NCI-H2029 (cell line): ENCODE measurements at places on chromosomes 16 and 17.
A peak's percentile ranks its signal among the peaks of the same experiment; 100 is the strongest.

- no peak for DNase-seq
Measured at GRCh38 chr17:78658281-78658785, 81.1 kb upstream of the DNAH17 start.

DNA sequence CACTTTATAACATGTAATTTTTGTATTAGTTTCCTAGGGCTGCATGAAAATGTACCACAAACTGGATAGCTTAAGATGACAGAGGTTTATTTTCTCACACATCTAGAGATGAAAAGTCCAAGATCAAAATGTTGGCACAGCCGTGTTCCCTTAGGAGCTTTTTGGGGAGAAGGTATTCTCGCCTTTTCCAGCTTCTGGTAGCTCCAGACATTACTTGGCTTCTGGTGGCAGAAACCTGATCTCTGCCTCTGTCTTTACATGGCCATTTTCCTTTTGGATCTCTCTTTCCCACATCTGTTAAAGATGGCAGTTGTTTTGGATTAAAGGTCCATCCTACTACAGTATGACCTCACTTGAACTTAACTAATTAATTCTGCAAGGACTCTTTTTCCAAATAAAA is 885.7 kb upstream of the CDH8 start:
- DNase-seq: no peak

DNA sequence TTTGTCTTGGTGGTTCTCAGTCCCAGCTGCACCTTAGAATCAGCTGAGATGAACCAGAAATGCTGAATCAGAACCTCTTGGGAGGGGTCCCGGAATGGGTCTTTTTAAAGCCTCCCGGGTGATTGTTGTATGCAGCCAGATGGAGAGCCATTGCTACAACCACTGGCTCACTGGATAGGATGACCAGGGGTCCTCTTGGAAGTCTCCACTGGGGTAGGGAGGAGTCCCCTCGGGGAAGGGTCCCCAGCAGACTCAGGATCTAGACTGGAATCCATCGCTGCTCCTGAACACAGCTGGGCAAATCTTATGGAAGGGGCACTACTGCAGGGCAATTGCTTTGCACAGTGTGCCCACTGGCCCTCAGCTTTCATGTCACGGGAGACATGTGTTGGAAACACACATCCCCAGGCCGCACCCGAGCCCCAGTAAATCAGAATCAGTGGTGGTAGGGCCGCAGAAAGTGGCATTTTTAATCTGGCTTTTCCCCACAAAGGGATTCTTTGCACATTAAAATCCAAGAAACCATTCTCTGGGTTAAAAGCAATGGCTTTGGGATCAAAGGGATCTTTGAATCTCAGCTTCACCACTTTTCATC is 117.3 kb downstream of the IRX5 start:
- DNase-seq: no peak

GRCh38 chr16:14400285-14400977 is 229.6 kb downstream of the PARN start:
- no peak for DNase-seq

GRCh38 chr17:48129981-48130380 is 22.4 kb downstream of the SNX11 start:
- DNase-seq: no peak

DNA sequence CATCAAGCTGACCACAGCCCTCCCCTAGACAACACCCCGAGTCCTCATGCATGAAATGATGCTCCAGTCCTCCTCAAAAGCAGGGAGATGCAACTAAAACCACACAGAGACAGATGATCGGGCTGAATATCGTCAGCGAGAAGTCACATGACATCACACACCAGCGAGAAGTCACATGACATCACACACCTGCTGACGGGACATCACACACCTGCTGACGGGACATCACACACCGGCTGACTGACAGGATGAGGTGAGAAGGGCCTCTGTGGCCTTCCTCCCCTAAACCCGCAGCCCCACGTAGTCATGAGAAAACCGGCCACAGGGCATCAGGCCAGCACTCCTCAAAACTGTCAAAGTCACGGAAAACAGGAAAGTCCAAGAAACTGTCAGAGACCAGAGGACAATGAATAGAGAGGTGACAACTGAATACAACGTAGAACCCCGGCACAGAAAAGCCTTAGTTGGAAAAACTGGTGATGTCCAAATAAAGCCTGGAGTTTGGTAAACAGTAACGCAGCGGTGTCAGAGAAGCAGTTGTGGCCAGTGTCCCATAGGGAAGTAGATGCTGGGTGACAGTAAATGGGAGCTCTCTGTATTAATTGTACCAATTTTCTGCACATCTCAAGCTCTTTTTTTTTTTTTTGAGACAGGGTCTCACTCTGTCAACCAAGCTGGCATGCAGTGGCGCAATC is 14.3 kb downstream of the LITAF start:
- no peak for DNase-seq

- DNase-seq: no peak
Measured at GRCh38 chr17:50268743-50269275, 5.5 kb upstream of the TMEM92 start.

DNA sequence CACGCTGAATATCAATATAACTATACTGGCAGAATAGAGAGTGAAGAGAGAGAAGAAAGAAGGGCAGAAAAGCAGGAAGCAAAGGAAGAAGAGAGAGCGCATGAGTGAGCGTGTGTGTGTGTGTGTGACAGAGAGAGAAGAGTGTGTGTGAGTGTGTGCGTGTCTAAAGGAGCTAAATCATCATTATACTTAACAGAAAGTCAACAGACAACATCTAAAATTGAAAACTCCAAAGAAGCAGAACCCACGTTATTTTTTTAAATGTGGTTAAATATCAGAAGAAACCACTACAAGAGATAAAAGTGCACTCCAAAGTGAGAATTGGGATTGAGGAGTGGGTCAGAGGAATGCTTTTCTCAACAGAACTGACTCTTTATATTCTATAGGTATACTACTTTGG is 77.2 kb downstream of the BRIP1 start:
- no peak for DNase-seq

DNA sequence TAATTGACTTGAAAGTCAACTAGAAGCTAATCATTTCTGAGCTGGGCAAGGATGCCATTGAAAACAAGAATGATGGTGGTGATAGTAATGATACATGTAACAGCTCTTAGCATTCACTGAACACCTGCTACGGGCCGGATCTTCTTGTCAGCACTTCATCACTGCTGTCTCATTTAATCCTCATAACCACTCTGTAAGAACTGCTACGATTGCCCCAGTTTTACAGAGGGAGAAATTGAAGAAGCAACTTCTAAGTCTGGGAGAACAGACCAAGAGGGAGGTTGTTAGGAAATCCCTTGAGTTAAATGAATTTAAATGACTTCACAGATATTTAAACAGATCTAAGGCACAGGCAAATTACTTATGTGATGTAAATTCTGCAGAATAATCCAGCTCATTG is 7.0 kb upstream of the GAN start:
- DNase-seq: no peak

DNA sequence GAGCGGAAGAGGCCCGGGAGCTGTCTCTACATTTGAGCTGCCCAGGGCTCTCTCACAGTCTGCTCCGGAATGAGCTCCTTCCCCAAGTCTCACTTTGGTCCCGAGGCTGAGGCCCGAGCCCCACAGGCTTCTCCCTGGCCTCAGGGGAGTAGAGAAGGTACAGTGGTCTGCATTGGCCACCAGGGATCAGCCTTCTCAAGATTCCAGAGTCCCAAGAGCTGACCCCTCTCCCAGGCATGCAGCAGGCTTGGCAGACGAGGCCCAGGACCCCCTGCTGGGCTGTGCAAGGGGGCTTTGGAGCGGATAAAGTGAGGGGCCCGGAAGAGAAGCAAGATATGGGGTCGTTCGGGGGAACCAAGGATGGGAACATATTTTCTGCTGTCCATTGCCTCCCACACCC is 3.1 kb downstream of the PRSS27 start:
- DNase-seq: no peak

DNA sequence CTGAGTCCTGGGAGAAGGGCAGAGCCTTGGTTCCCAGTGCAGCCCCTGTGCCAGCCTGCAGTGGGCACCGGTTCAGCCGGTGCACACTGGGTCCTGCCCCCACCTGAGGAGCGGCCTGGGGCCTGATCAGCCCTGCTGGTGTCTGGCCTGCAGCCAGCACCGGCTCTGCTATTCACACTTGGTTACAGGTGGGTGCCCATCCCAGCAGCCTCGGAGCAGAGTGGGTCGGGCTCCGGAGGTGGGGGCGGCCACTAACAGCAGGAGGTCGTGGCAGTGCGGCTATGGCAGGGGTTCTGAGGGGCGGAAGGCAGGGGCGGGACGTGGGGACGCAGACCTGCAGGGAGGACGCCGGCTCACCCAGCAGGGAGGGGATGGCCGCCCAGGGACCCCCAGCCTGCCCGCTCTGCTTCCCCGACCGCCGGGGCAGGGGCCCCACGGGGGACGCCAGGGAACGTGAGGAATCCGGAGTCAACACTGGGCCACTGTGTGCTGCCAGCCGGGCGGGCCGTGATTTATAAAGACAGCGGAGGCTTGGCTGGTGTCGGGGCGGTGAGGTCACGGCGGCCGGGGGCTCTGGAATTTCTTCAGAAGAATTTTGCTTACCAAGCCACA is 20.3 kb downstream of the METRNL start:
- peak; percentile 47 for DNase-seq

- DNase-seq: no peak
Measured at GRCh38 chr16:3548445-3548844, 28.8 kb downstream of the NLRC3 start.

DNA sequence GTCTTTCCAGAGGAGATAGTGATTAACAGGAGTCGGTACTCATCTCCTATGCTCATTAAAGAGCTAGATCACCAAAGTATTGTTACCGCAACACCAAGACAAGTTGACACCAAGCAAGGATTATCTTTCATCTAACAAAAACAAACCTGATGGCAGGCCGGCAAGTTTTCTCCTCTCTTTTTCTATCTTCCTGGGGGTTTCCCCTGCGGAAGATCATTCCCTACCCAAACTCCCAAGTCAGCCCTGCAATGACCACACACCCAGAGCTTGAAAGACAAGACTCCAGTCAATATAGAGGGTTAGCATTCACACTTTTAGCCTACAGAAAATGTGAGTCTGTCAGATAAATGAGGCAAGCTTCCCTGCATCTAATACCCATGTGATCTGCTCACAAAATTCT is 312.1 kb downstream of the SOX9 start:
- DNase-seq: no peak

DNA sequence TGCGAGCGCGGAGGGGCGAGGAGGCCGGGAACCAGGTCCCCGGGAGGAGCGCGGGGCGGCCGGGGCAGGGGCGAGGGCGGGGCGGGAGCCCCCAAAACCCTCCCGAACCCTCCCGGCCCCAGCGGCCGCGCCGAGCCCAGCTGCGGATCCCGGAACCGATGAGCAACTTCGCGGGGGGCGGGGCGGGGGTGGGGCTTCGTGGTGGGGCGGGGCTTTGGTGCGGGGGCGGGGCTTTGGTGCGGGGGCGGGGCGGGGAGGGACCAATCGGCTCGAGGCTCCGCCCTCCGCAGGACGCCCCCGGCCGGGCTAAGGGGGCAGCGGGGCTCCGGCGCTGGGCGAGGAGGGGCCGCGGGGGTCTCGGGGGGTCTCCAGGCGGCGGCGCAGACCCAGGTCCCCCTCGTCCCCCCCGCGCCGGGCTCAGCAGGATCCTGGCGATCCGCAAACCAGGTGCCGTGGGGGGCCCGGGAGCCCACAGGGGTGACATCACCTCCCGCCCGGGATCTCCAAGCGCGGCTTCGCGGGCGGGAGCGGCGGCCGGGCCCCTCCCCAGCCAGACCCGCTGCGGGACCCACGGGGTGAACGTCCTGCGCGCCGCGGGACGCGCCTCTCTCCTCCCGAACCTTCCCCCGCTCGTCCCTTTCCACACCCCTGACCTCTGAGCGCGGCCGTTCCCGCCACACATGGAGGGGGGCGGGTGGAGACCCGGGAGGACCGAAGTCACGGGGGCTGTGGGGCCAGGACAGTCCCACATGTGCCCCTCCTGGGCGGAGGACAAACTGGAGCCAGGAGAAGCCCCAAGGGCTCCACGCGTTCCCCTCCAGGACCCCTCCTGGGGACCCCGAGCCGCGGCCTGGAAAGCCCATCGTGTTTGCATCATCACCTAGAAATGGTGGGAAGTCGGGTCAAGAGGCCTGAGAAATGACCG is at the start of gene ABR:
ABR (minus strand) TSS at position 164 of the 925 bp plus-strand sequence. CDS start 254 bp downstream, outside the sequence.
- DNase-seq: no peak

- no peak for DNase-seq
Measured at GRCh38 chr17:74827800-74828199, 31.9 kb downstream of the GRIN2C start.

GRCh38 chr17:50191359-50192143 is 9.9 kb downstream of the COL1A1 start:
- no peak for DNase-seq

- DNase-seq: no peak
Measured at GRCh38 chr17:19551591-19552148, 18.0 kb downstream of the SLC47A1 start.

- no peak for DNase-seq
Measured at GRCh38 chr17:74493331-74493833, 26.9 kb downstream of the CD300A start.
